AG20443 (cell line): ENCODE measurements at places on chromosomes 12 and 14.

DNA sequence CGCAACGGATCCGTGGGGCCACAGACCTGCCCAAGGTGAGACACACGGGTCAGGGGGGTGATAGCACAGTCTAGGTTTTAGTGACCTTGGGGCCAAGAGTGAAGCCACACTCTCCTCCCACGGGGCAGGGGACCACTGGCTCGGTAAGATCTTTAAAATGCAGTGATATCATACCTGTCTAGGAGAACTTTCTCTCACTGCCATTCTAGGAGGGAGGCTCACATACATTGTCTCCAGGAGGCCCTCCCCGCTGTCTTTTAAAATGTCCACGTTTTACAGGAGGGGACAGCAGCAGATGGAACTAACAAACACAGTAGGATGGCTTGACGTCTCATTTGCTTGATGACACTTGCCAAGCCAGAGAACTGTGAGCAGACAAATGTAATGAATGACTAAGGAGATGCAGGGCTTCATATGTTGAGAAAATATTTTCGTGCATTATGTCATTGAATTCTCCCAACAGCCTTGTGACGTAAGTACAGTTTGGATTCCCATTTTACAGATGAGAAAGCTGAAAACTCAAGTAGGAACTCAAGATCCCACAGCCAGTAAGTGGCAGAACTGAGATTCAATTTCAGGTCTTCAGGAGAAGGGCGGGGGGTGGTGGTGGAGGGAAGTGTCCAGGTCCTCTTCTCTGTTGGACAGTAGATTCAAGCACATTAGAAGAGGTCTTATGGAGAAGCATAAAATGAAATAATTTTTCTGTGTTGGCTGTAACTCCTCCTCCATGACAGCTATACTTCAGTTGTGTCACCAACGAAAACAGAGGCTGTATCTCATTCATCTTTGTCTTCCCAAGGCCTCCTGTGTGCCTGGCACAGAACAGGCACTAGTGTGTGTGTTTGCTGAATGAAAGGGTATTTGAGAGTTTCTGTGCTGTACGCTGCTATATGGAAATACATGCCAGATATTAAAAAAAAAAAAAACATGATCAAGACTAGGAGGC lies 2.1 kb downstream of the VASH1 start:
- no peak for DNase-seq

- DNase-seq, result no peak
These were observed 80.5 kb upstream of the TMCC3 start for GRCh38 chr12:94730847-94731246.

- DNase-seq, result peak; percentile 52
These were observed 30.3 kb downstream of the CCDC88C start for GRCh38 chr14:91387169-91387835.

DNA sequence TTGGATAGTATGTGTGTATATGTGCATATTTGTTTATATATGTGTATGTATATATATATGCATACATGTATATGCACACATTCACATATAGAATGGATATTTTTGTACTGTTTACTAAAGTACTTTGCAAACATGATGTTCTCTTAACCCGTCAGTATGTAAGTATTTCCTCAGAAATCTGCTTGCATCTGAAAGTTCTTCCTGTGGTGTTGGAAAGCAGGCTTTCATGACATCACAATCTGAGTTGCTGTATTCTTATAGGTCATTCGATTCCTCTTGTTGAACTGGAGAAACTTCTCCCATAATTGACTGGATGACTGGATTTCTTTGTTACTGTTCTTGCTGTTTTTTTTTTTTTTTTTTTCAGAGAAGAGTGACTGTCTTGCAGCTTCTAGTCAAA lies 29.1 kb downstream of the GABARAPL1 start:
- DNase-seq, result no peak

DNA sequence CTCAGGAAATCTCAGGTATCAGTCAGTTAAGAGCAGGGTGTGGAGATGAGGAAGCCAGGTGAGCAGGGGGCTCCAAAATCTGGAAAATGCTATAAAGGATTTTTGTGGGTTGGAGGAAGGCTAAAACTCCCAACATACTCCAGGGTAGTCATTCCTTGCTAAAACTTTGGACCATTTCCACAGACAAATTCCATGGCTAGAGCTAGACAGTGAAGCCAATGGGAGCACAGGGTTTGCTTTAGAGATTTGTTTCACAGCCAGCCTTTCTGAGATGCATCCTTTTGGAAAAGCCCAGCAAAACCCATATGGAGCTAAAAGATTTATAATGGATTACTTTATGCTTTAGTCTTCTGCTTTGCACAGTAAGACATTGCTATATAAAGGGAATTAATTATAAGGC lies 146.5 kb downstream of the SAMD4A start:
- peak; percentile 83 for DNase-seq

DNA sequence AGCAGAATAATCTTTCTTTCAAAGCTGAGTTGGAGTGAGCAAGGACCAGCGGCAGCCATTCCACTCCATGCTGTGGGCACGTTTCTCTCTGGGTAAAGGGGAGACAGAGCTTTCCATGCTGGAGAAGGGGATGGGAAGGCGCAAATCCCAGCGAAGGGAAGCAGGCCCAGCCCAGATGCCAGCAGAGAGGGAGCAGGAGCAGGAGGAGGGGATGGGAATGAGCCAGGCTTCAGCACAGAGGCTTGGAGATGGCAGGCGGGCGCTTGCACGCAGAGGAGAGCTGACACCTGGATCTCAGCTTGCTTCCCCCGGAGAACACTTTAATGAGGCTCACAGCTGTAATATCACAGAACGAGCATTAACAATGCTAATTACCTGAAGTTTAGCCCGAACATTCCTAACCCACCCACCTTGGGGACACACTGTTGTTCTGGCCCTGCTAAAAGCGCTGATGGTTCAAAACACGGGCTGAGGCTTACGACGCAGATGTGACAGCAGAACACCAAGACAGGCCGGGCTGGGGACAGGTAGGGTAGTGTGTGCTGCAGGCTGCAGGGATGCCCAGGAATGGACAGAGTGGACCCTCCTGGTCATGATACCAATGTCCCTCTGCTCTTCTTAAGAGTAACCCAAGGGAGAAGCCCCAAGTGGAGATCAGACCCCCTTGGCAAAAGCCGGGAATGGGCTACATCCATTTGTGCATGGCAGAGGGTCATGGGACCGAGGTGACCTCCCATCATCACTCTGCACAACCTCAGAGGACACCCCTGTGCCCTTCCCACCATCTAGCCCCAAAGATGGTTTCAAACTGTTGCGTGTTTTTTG lies 288.6 kb downstream of the DPF3 start:
- DNase-seq, result no peak

DNA sequence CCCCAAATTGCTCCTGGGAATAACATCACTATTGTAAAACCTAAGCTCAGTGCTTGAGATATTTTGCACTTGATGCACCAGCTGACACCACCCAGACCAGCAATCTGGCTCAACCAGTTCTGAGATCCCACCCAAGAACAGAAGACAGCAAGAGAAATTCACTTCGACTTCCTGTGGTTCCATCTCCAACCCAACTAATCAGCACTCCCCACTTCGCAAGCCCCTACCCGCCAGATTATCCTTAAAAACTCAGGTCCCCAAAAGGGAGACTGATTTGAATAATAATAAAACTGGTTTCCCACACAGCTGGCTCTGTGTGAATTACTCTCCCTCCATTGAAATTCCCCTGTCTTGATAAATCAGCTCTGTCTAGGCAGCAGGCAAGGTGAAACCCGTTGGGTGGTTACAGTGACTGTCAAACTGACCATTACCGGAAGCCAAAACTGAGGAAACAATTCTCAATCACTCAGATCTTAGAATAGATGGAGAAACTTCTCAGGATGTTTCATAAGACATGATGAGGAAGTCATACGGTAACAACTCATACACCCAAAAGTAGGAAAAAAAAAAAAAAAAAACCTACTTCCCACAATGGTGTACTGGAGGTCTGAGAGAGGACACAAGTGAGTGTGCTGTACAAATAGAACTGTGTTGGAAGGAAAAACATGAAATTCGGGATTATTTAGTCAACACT lies 92.4 kb downstream of the TMTC1 start:
- no peak for DNase-seq

DNA sequence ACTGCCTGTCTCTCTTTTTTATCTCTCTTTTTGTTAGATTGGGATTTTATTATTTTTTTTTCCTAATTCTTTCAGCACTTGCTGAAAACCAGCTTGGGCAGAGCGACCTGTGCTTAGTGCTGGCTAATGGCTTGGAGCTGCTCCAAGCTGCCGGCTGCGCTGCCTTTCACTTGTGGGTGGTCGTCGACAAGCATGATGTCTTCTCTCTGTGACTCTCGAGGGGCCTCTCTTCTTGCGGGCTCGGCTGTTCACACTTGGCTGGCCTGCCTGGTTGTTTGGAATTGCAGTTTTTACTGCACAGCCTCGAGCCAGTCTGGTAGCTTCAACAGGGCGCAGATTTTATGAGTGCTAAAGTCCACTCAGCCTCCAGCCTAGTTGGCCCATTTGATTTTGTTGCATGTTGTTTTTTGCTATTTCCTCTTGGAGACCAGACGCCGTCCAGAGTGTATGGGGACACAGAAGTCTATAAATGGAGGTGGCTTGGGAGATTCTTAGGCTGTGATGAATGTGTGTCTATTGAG lies 18.6 kb downstream of the TPCN1 start:
- DNase-seq, result no peak

GRCh38 chr14:100571837-100572236 lies 15.4 kb downstream of the BEGAIN start:
- no peak for DNase-seq

DNA sequence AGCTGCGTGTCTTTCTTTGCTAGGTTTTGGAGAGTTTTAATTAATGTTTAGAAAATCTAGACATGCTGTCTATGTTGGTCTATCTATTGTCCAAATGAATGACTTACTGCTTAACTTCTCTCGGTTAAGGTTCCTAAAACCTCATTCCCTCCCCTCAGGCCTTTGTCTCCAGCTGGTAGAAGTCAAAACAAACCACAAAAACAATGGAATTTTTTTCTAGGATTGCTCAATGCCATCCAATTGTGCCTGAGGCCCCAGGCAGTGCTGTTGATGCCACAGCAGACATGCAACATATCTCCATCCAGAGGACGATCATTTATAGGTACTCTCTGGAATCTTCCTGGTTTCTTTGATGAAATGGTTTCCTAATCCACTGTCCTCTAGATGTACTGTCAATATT lies 448.2 kb upstream of the TBX3 start:
- DNase-seq, result peak; percentile 75

DNA sequence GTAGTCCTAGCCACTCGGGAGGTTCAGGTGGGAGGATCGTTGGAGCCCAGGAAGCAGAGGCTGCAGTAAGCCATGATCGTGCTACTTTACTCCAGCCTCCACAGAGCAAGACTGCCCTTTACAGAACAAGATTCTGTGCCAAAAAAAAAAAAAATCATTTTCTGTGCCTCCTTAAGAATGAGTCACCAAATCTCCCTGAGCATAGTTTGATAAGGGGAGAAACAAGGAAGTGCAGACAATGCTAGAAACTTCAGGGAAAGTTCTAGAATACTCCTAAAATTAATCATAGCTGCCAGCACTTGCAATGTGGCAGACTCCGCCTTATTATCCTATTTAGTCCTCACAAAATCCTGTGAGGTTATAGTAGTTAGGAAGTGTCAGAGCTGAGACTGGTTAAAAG lies 74.5 kb downstream of the KCNK10 start:
- DNase-seq, result no peak

DNA sequence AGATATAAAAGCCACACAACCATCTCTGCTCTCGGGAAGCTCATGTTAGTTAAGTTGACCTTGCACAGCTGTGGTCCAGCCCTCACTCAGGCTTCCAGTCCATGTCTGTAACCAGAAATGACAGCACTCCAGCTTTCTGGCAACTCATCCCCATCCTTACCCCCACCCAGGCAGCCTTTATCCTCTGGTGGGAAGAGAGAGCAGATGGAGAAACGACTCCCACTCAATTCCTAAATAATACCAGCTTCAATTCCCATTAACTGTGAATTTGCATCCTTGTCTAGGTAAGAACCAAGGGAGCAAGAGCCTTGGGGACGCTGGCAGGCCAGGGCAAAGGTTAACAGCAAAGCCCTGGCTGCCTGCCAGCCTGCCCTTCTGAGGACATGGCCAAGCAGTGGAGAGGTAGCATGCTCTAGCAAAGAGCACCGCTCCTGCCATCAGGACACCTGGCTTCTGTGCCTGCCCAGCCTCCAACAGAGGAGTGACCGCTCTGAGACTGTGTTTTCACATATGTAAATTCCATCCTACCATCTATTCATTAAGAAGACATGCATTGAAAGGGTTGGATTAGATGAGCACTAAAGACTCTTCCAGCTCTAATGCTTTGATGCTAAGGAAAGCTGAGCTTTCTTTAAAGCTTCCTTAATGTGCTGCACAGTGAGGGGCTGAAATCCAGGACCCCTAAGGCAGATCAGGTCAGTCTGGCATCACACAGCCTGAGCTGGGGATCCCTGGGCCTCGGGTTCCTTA lies 236.1 kb downstream of the GRIN2B start:
- DNase-seq, result no peak

GRCh38 chr12:117149431-117149830 lies 40.8 kb downstream of the FBXO21 start:
- no peak for DNase-seq

GRCh38 chr12:70468741-70469140 lies 102.7 kb downstream of the KCNMB4 start:
- no peak for DNase-seq

GRCh38 chr12:54279632-54280467 lies at the start of gene CBX5:
CBX5 (minus strand) TSS chr12:54280122; CDS start chr12:54257650, 22,472 bp downstream.
- peak; percentile 100 for DNase-seq

- DNase-seq, result peak; percentile 79
These were observed 8.5 kb downstream of the RACGAP1 start for GRCh38 chr12:50016501-50017475.

DNA sequence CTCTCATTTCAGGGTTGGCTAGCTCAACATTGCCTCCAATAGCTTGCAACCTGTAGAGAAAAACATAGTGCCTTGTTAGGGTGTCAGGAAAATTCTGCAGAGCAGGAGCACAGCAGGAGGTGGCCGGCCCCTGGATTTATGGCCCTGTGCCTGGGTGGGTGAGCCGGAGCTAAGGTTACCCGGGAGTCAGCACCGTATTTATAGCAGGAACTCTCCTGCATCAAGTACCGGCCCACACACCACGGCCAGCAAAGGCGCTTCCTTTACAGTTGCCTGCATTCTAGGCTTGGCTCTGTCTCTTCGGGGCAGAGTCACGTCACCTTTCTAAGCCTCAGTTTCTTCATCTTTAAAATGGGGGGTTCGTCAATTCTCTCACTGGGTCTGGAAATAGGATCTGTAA lies 52.8 kb upstream of the EML1 start:
- DNase-seq, result no peak

DNA sequence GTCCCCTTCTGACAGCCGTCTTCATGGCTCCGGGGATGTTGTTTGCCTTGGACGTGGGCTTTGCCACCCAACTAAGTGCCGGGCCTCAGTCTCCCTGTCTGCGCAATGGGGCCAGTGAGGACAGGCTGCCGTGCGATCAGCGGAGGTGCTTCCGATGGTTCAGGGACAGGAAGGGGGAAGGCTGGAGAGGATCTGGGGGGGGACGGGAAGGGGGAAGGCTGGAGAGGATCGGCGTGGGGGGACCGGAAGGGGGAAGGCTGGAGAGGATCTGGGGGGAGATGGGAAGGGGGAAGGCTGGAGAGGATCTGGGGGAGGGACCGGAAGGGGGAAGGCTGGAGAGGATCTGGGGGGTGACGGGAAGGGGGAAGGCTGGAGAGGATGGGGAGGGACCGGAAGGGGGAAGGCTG lies 3.4 kb downstream of the MMP17 start:
- DNase-seq, result peak; percentile 77

GRCh38 chr14:64929014-64929359 lies 13.6 kb downstream of the GPX2 start:
- no peak for DNase-seq
